Stimulated activated CD4-positive, alpha-beta T cell treated with anti-CD3 and anti-CD28 coated beads, Interleukin-15, amount 100 ng/mL, for 24 hours (primary cell): ENCODE measurements at places on chromosomes 1 and 21.
A peak's percentile ranks its signal among the peaks of the same experiment; 100 is the strongest.

GRCh38 chr1:107965110-107965991, at the start of gene VAV3:
TSS of gene VAV3 (minus strand) at chr1:107965180. CDS start at chr1:107964869, 311 bp downstream.
- peak; percentile 81 for DNase-seq

GRCh38 chr1:153380711-153381110, 5.3 kb upstream of the S100A12 start:
- no peak for DNase-seq

GRCh38 chr21:44482581-44483287, 27.4 kb downstream of the LRRC3 start:
- no peak for DNase-seq

GRCh38 chr21:44980562-44981489, 41.0 kb downstream of the SLX9 start:
- no peak for DNase-seq

GRCh38 chr1:58649555-58649954, 50.3 kb downstream of the MYSM1 start:
- peak; percentile 24 for DNase-seq

- DNase-seq, result peak; percentile 23
Measured at GRCh38 chr1:204623894-204624361, 61.6 kb downstream of the LRRN2 start.

DNA sequence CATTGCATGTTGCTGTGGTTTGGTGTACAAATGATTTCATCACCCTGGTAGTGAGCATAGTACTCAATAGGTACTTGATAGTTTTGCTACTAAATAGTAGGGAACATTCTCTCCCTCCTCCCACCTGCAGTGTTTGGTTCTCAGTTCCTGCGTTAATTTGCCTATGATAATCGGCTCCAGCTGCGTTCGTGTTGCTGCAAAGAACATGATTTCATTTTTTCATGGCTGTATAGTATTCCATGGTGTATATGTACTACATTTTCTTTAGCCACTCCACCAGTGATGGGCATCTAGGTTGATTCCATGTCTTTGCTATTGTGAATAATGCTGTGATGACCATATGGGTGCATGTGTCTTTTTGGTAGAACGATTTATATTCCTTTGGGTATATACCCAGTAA, 903.4 kb downstream of the TTLL7 start:
- DNase-seq, result no peak

GRCh38 chr1:150596976-150597375, 17.6 kb upstream of the MCL1 start:
- DNase-seq, result no peak

DNA sequence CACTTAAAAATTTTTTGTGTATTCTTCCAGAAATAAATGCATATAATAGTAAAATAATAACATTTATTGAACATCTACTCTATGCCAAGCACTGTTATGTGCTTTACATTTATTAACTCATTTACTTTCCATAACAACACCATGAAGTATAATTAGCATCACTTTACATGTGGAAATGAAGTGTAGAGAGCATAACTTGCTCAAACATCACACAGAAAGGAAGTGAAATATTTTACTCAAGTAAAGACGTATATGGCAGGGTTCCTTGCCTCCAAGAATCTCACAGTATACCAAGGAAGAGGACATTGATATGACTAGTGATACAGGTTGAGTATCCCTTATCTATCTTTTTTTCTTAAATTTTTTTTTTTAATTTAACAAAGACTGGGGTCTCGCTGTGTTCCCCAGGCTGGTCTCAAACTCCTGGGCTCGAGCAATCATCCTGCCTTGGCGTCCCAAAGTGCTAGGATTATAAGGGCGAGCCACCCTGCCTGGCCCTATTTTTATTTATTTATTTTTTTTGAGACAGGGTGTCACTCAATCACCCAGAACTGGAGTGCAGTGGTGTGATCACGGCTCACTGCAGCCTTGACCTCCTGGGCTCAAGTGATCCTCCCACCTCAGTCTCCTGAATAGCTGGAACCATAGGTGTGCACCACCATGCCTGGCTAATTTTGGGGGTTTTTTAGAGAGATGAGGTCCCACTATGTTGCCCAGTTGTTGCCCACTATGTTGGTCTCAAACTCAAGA, 7.7 kb upstream of the CLIC4 start:
- DNase-seq, result no peak

DNA sequence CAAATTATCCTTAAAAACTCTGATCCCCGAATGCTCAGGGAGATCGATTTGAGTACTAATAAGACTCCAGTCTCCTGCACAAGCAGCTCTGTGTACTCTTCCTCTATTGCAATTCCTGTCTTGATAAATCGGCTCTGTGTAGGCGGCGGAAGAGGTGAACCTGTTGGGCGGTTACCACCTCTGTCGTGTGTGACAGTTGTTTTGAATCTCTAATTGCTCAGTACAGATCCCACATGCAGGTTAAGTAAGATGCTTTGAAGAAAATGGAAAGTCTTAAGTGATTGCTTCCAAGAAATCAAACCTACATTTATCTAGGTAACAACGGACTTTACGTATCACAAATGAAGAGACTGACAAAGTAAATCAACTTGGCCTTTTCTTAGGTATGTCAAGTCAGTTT, 35.5 kb downstream of the COA6 start:
- peak; percentile 80 for DNase-seq

- no peak for DNase-seq
Measured at GRCh38 chr1:208115924-208116640, 128.1 kb downstream of the PLXNA2 start.

GRCh38 chr1:53125623-53126360, 16.6 kb downstream of the SLC1A7 start:
- no peak for DNase-seq

- no peak for DNase-seq
Measured at GRCh38 chr1:159009287-159009686, 420 bp upstream of the IFI16 start.

- no peak for DNase-seq
Measured at GRCh38 chr1:35377555-35377954, 109.0 kb downstream of the ZMYM4 start.

DNA sequence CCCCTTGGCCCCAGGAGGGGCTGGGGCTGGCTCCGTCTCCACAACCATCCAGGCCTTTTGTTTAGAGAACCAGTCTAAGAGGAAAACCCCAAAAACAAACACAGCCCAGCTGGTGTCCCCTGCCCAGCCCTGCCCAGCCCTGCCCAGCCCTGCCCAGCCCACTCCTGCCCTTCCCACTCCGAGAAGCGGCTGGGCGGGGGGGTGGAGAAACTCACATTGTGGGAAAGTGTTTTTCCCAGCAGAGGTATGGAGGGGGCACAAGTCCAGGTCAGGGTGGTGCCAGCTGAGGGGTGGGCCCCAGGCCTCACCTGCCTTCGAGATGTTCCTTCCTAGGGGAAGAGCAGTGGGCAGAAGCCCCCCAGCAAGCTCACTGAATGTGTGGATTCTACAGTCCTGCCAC, 10.0 kb upstream of the FAM131C start:
- no peak for DNase-seq

DNA sequence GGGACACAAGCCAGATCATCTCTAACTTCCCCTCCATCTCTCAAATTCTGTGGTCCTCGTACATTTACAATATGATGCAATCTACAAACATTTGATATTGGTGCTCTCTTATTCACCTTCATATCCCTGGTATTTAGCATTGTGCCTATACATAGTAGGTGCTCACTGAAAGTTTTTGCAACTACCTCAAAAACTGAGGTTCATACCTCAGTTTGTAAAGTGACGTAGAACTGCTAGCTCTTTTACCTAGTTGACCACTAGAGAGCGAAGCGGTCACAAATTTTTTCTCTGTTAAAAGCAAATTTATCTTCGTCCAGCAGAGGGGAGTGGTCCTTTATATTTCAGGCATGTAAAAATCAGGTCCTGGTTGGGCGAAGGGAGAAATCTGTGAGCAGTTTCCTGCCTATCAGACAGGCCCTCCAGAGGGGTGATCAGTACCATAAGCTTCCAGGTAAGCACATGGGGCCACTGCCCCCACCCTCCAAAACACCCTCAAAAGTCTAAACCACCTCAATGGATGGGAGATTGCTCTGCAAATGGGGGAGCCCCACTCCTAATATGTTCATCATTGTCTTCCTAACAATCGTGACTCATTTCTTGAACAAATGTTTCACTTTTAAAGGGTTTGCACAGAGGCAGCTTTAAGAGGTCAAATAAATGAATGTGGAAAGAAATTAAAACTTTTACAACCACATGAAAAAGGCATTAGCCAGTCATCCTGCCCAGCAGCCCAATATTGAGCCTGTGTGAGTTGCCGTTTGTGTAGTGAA, 10.6 kb upstream of the HLCS start:
- DNase-seq, result peak; percentile 54

GRCh38 chr1:224438989-224439388, 4.4 kb upstream of the WDR26 start:
- DNase-seq, result no peak

GRCh38 chr1:87508247-87508787, 179.6 kb downstream of the LMO4 start:
- no peak for DNase-seq

- DNase-seq, result peak; percentile 24
Measured at GRCh38 chr1:172874950-172875349, 175.8 kb downstream of the TNFSF18 start.

GRCh38 chr1:204925701-204926100, 55.0 kb downstream of the NFASC start:
- DNase-seq, result no peak

GRCh38 chr1:37752583-37753471, 12.1 kb downstream of the EPHA10 start:
- peak; percentile 64 for DNase-seq

- DNase-seq, result no peak
Measured at GRCh38 chr1:208080396-208081286, 163.5 kb downstream of the PLXNA2 start.

DNA sequence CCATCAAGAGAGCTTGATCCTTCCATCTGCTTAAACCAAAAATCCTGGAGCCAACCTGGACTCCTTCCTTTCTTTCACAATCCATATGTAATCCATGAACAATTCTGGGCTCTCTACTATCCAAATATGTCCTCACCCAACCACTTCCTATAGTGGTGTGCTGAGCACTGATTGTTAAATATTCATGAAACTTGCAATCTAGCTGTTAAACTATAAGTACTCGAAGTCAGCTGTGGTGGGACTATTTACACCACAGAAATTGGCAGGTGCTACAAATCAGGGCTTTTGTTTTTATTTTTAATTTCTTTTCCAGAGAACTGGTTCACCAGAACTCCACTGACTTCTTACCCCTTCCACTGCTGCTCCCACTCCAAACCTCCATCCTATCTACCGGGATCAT, 57.2 kb upstream of the KCND3 start:
- no peak for DNase-seq

- DNase-seq, result no peak
Measured at GRCh38 chr1:231106347-231106746, 55.5 kb upstream of the TRIM67 start.
